ENCODE measurements at places on chromosomes 7 and 10.

DNA sequence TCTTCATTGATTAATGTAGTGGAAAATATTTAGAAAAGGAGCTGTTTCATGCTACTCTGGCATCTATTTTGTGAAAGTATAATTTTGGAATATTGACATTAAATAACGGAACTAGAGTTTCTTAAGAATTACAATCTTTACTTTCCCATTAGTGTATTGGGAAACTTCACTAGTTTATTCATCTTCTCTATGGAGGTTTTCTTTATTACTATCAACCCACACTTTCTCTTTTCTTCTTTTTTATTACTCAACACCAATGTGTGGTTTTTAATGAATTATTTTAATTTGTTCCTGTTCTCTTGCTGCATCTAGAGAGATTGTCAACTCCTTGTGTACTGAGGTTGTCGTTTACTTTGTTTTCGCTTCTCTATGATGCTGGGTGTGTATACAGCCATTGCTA is 20.4 kb upstream of the ITGB8 start:
- no peak for DNase-seq

GRCh38 chr7:140981951-140982350 is 32.8 kb downstream of the MRPS33 start:
- DNase-seq = no peak

DNA sequence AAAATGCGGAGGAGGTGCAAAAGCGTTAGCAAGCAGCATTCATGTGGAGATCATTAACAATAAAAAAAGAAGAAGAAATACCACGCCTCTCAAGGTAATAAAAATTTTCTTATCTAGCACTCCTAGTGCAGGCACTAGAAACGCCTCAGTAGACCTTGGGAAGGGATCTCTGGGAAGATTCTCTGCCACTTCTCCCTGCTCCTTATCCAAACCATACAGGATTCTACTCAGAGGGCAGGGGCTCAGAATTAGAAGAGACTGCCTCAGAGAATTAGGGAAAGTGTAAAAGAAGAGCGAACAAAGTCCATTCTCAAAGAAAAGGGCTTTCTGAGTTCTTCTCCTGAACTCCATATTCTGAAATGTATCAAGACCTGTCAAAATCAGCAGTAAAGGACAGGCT is 413.4 kb downstream of the SORCS1 start:
- no peak for DNase-seq

DNA sequence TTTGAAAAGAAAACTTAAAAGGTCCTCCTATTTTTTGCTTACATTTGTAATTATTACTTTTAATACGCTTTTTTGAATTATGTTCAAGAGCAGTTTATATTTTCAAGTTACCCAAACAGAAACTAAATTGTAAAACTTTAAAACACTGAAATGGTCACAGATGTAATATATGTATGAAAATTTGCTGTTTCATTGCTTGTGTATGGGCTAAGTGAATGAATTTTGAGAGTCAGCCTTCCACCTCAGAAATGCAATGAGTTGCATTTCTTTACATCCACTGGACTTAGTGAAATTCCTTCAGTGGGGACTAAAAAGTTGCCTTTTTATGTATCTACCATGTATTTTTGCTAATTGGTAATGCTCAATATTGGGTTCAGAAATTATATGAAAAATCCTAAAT is 1.6 kb downstream of the VPS26A start:
- no peak for DNase-seq

DNA sequence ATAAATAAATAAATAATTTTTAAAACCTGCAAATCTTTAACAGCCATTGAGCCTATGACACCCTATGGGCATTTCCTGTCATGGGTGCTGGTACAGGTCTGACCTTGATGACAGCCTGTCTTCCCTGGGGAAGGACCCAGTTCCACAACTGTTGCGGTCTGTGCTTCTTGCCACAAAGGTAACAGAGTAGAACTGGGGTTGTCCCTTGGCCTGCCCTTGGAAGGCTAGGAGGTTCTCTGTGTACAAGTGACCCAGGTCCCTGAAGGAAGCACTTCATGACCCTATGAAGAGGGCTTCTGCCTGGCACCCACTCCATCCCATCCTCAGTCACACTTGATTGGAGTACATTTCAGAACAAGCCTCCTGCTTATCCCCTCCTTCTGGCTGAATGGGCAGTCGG is 66.9 kb downstream of the OGDH start:
- DNase-seq = no peak

- no peak for DNase-seq
These were observed 162.9 kb downstream of the CREB5 start for GRCh38 chr7:28575241-28575643.

GRCh38 chr7:101402081-101402779 is 39.6 kb downstream of the COL26A1 start:
- no peak for DNase-seq

- DNase-seq = no peak
These were observed 48.9 kb downstream of the BLNK start for GRCh38 chr10:96222441-96222840.

GRCh38 chr7:113809581-113809980 is 109.2 kb downstream of the PPP1R3A start:
- no peak for DNase-seq

DNA sequence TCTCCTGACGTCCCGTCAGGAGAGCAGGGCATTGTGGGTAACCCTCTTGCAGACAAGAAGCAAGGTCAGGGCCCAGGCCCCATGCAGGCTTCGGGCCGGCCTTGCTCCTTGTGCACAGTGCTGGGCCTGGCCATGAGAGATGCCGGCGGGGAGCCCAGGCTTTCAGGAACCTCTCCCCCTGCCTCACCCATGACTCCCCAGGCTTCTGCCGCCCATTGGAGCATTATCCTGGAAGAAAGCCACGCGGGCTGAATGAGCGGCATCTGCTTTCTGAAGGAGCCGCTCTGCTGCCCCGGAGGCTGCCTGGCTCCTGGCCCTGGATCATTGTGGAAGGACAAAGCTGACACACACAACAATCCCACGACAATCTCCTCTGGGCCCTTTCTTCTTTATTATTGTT is 233.5 kb downstream of the TCF7L2 start:
- DNase-seq = no peak

DNA sequence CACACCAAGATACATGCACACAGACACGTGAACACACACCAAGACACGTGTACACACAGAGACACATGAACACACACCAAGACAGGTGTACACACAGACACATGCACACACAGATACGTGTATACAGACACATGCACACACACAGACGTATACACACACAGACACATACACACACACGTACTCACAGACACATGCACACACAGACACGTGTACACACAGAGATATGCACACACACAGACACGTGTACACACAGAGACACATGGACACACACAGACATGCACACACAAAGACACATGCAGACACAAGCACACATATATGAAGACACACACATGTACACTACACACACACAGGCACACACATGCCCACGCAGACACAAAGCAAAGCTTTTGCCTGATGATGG is 134.6 kb downstream of the TCERG1L start:
- DNase-seq = no peak

- DNase-seq = peak; percentile 26
These were observed at the start of gene IL6 for GRCh38 chr7:22726907-22727713. TSS of gene IL6 (plus strand) at chr7:22727200. CDS start at chr7:22727263, 63 bp downstream.
